CD4-positive, alpha-beta T cell treated with Interleukin-12 subunit alpha and Interleukin-12 subunit beta, for 1 hour (primary cell): ENCODE measurements at places on chromosomes 7 and 10.

- no peak for DNase-seq
These were observed 19.3 kb downstream of the PPP1R3C start for GRCh38 chr10:91613411-91614187.

- DNase-seq, result no peak
These were observed 44.7 kb upstream of the TRUB1 start for GRCh38 chr10:114893251-114893650.

DNA sequence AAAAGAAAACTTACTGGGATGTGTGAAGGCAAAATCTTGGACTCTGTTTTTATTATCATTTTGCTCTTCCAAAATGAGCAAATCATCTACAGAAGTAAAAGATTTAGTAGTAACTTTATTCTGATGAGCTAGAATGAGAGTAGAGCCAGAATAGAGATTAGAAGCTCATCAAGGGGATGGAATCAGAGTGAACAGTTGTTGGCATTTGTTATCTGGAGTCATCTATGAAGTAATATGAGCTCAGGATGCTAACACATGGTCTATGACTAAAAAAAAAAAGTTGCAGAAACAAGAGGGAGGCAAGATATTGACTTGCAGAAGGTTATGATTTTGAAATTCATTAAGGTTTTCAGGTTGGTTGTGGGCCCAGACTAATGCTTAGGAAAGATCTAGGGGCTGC, 409.1 kb upstream of the ETV1 start:
- no peak for DNase-seq

DNA sequence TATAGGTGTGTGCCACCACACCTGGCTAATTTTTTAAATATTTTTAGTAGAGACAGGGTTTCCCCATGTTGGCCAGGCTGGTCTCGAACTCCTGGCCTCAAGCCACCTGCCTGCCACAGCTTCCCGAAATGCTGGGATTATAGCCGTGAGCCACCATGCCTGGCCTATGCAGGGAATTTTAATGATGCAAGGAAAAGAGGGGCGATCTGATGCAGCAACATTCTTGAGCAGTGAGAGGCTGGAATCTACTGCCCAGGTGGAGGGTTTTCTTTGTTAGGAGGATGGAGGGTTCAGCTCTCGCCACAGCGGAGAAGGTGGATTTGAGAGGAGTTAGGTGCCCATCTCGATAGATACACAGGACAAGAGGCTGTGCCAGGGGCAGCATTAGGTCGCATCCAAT, 332.3 kb downstream of the GATA3 start:
- no peak for DNase-seq

DNA sequence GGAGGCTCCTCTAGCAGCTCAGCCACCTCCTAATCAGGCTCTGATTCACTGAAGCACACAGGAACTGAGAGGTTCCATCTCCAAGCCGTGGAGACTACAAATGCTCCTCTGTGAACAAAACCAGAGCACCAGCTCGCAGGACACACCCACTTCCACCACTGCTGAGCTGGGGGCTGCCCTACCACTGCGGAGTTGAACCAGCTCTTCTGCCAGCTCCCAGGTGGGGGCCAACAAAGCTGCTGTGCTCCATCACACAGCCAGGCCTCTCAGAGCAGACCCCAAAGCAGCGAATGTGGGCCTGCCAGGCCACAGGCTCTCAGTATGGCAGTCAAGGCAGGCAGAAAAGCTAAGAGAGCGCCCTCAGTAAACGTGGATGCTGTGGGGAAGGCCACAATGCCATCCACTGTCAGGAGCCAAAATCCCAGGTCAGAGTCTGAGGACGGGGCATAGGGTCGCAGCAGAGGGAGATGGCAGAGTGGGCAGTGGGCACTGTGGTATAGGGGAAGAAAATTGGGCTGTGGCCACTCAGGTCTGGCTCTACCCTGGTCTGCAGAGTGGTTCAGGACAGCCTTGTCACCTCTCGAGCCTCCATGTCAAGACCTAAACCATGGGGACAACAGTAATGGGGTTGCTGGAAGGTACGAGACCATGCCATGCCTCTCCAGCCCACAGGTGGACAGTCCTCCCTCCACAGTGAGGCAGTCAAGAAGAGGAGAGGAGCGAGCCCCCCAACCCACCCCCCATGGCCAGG, 82.1 kb downstream of the GRID1 start:
- no peak for DNase-seq

DNA sequence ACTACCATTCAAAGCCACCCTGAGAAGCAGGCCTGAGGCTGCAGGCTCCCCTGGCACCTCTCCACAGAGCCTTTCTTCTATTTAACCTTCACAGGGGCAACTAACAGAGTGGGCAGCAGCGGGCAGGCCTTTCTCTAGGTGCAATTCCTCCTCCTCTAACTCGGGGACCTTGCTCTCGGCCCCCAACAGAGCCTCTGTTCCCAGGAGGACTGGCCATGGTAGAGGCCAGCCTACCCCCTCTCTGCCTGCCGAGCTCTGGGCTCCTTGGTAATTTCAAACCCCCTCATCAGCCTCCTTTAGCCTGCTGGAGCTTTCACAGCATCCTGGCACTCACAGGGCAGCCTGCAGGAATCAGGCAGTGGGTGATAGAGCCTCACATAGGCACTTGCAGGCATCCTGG, 920.8 kb upstream of the ZNF722 start:
- no peak for DNase-seq

DNA sequence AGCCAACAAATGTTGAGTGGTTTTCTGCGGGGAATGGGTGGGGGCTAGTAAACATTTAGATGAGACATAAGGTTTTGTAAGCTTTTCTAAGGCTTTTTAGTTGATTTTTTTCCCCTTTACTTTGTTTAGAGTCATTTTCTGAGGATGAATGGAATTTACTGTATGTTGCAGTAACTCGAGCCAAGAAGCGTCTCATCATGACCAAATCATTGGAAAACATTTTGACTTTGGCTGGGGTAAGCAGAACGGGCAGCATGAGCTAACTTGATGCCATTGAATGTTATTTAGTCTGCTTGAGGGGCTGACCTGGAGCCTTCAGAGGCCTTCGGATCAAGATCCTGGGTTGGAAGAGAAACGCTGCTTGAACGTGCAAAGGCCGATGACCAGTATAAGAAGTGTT, 37.3 kb downstream of the FBH1 start:
- no peak for DNase-seq

- DNase-seq, result no peak
These were observed 30.6 kb downstream of the RBM17 start for GRCh38 chr10:6119423-6119822.

GRCh38 chr7:100486111-100486636, 2.4 kb downstream of the NYAP1 start:
- no peak for DNase-seq

DNA sequence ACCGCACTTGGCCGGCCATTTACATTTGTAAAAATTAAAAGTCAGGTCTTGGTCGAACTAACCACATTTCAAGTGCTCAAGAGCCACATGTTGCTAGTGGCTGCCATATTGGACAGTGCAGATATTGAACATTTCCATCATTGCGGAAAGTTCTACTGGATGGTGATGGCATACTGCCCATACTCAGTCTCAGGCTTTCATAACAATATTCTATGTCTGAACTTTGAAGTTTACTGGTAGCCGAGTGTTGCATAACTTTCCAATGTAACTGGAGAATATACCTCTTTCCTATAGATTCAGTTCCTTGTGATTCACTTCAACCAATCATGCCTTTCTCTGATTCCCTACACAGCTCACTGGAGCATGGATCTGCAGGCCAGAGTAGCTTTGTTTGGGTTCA, 43.7 kb downstream of the PSMC2 start:
- no peak for DNase-seq

DNA sequence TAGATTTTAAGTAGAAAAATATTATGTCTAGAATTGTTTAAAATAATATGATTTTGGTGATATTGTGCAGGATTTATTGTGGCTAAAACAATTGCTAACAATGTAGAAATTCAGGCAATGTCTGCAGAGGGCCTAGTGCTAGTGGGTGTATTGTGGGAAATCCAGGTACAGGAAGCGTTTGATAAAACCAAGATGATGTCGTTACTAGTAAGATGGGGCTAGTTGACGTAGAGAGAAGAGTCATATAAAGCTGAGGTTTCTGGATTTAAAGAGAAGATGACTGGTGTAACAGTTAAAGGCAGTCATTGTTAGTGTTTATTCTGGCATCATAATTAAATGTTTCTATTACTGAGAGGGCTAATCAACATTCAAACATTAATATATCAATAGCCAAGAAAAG, 43.5 kb downstream of the ADK start:
- peak; percentile 39 for DNase-seq

DNA sequence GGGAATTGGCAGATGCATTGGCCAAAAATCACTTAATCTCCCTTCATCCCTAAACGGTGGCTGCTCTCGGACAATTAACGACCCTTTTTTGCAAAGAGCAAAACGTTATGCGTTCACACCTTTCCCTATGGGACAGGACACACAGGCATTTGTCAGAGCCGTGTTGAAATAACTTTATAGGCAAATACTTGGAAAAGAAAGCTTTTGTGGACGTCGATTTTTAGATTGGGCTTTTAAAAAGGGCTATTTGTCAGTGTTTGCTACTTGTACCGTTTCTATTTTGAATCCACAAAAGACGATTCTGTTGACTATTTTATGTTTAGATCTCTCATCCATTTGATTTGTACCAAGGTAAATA, 245.6 kb downstream of the SLC25A13 start:
- no peak for DNase-seq

- no peak for DNase-seq
These were observed 3.7 kb upstream of the SP8 start for GRCh38 chr7:20790375-20790774.

DNA sequence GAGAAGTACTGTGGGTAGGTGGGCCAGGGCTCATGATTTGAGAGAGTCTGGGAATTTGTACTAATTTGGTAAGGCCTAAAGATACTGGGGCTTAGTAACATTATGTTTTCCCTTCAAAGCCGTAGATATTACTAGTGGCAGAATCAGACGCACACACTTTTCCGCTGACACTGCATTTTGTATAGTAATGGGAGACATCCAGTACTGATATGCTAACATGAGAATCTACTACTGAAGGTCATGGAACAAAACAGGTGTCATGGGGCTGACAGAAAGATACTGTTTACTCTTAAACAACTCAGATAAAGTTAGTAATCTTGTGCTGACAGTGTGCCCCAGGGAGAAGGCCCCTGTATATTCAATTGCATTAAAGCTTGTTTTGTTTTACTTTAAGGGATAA, 11.1 kb upstream of the GIMAP7 start:
- DNase-seq, result no peak

DNA sequence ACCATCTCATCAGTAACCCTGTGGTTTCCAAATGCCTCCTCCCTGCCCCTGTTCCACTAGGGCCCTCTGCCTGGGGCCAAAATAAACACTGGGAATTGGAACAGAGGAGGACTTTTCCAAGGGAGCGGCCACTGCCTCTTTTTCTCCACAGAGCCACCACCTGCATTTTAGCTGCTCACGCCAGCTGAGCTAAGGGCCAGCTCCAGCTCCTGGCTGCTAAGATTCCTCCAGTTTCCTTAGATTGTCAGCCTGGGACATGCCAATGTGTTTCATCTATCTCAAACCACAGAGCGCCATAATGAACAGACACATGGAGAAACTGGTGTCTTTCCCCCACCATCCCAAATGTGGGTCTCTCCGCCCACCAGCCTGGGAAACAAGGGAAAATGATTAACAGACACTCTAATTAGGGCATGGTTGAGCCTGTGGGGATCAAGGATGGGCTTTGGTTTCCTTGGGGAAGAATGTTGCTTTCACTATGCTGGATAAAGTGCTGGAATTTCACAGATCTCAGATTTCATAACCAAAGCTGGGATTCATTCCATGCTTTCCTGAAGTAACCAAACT, 52.2 kb downstream of the ASB13 start:
- DNase-seq, result no peak

GRCh38 chr10:106816318-106817085, 348.0 kb downstream of the SORCS1 start:
- no peak for DNase-seq

- DNase-seq, result no peak
These were observed 248.7 kb downstream of the NEBL start for GRCh38 chr10:20648263-20648874.

GRCh38 chr10:75492173-75492925, 60.9 kb downstream of the LRMDA start:
- DNase-seq, result no peak

- DNase-seq, result no peak
These were observed 28.4 kb downstream of the RBM20 start for GRCh38 chr10:110672580-110672919.

- DNase-seq, result no peak
These were observed 112.8 kb downstream of the SEMA3D start for GRCh38 chr7:85074016-85074415.

- DNase-seq, result no peak
These were observed 209.1 kb downstream of the PHF14 start for GRCh38 chr7:11182736-11183135.

- peak; percentile 62 for DNase-seq
These were observed 151.8 kb downstream of the SFMBT2 start for GRCh38 chr10:7258948-7259523.

DNA sequence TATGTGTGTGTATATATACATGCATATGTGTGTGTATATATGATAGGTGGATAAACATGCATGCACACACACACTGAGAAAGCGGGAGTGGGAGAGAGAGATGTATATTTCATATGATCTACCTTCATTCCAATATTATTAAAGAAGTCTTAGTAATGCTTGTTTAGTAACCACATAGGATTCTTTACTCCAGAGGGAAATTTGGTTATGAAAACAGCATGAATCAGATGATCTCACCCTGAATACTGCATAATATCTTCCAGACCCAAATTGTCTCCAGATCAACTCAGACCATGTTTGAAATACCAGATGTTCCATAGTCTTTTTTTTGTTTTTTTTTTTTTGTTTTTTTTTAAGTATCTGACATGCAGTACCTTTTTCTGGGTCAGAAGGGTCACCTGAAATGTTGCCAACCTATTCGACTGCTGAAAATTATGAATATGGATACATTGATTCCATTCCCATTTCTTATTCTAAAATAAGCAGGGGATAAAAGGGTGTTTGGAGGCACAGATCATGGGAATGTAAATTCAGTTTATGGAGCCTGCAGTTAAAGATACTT, 17.4 kb downstream of the TES start:
- DNase-seq, result no peak

GRCh38 chr7:87934699-87935383, 790 bp downstream of the ADAM22 start:
- peak; percentile 14 for DNase-seq

DNA sequence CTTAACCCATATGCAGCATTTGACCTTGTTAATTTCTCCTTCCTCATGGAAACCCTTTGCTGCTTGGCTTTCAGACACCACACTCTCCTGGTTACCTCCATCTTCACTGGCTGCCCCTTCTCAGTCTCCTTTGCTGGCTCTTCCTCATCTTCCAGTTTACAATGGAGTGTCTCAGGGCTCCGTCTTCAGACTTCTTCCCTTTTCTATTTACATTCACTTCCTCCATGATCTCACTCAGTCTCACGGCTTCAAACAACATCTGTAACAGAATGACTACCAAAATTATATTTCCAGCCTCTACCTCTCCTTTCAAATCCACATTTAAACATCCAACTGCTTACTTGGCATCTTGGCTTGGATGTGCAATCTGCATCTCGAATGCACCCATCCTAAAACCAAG, 140.4 kb downstream of the DKK1 start:
- no peak for DNase-seq

- DNase-seq, result no peak
These were observed 749.8 kb downstream of the TNS3 start for GRCh38 chr7:46832136-46832535.
